ENCODE measurements at places on chromosomes 12 and 14. TPM values are rescaled to one million over a fixed set of nuclear protein-coding genes. Genes with fewer than 3 reads are reported as not detected.

DNA sequence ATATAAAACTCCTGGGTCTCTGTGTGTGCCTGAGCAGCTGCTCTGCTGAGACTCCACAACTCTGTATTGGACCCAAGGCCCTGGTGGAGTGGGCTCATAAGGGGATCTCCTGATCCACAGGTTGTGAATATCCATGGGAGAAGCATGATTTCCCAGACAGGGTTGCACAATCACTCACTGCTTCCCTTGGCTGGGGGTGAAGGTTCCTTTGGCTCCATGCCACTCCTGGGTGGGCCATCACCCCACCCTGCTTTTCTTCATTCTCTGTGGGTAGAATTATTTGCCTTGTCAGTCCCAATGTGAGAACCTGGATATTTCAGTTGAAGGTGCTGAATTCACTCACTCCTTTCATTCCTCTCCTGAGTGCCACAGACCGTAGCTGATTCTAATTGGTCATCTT is 205.2 kb upstream of the TMEM260 start:
- no peak for DNase-seq
- no peak overlapping the region for H3K27ac ChIP-seq
- no peak overlapping the region for H3K4me3 ChIP-seq
- no peaks in the 10 kb centered on the region for H3K36me3 ChIP-seq
- no peaks in the 10 kb centered on the region for H3K4me1 ChIP-seq

GRCh38 chr14:68846466-68846865 is 53.6 kb upstream of the ZFP36L1 start:
- H3K4me3 ChIP-seq, result no peak overlapping the region
- no peak overlapping the region for H3K27ac ChIP-seq
- no peak for DNase-seq

Gene DCP1B
- total RNA-seq, result 31.9 TPM

Gene TMEM179
- 6.0 TPM for total RNA-seq

Gene NINJ2
- 17.3 TPM for total RNA-seq

Measured in prostate gland (tissue), 2 donors.